ENCODE measurements at places on chromosomes 11 and 22.

DNA sequence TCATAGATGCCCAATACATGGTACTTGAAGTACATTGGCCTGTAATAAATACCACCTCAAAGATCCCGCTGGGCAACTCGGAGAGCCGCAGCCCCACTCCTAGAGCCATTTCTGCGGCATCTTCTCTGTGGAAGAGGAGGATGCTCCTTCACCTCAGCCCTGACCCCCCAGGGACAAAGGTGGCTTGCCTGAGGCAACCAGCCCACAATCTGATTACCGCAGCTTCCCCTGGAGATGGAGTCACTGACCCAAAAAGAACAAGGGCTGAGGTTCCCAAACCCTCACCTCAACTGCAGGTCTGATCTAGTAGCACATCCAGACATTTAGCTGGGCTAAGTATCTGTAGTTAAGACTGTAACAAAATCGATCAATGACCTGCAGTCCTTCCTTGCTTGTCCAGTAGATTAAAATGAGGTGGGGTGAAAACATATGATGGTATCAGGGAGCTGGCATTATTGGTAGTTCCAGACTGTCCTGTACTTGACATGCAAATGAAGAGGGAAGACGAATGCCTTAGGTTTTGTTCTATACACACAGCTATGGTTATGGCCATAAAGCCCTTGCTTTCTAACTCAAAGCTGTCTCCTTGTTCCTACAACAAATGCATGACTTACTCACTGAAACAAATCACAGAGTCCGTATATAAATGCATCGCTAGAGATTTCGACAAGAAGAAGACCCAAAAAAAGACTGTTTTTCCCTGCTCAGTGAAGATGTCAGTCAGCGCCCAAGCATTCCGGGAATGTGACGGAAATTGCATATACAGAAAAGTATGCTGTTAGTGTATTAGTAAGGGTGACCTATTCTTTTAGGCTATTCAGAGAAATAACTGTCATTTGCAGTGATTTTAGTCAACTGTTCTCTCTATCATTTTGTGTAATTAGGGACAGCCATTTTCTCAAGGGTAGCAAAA lies 33.7 kb downstream of the C11orf71 start:
- no peak for DNase-seq

DNA sequence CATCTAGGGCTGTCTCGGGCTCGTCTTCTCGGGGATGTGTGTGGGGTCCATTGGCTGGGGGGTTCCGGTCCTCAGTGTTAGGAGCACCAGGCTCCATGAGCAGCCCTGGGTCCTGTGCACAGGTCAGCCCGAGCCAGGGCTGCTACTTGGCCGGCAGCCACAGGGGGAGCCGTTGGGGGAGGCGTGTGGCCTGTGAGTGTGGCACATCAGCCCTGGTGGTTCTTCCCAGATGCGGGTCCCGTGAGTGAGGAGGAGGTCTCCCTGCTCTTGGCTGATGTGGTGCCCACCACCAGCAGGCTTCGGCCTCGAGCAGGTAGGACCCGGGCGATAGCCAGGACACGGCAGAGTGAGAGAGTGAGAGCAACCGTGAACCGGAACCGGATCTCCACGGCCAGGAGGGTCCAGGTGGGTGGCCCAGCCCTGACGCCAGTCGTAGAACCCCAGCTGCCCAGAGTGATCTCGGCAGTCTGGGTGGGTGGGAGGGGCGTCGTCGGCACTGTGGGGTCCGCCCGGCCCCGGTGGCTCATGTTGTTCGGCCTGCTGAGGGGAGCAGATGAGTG lies 18.5 kb downstream of the IRF7 start:
- no peak for DNase-seq

- DNase-seq: no peak
These were observed 112.2 kb upstream of the CLMP start for GRCh38 chr11:123307276-123307675.

DNA sequence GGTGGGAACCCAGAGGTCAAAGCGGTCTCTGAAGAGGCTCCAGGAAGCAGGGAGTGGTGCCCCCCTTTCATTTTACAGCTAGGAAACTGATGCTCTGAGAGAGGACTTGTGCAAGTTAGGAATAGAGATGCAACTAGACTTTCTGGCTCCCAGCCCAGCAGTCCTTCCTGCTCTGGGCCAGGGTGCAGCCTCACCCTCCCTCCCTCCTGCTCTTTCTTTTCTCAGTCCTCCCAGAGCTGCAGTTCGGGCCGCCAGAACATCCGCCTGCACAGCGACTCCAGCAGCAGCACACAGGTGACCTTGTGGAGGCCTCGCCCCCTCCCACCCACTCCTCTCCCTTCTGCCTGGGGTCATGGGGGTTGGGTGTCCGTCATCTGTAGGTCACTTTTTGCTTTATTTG lies 51.5 kb downstream of the LHFPL7 start:
- DNase-seq: no peak

- no peak for DNase-seq
These were observed 13.0 kb upstream of the OPCML start for GRCh38 chr11:133545199-133545803.
